ENCODE measurements at places on chromosomes 7 and 10.
A peak's percentile ranks its signal among the peaks of the same experiment; 100 is the strongest.

DNA sequence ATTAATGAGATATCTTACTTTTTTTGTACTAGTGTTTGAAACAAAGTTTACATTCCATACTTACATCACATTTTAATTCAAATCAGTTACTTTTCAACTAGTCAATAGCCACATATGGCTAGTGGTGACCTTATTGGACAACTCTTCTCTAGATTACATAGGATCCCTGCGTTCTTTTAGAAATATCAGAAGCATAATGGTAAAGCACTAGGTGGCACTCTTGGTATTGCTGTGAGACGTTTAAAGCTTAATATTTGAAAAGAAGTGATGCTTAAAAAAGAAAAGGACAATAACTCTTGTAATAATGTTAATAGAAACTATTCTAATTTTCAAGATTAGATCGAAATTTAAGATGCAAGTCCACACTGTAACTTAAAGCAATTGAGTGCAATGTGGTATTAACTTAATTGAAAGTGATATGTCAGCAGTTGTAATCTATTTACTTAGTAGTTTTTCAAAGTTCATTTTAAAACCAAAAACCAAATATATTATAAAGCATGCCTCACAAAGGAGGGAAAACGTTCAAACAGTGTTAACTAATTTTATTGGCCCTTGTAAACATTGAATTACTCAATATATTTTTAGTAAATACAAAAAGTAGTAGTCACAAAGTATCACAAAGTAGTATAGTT lies 339.1 kb downstream of the ATRNL1 start:
- no peak for DNase-seq

- DNase-seq, result peak; percentile 62
Observed at GRCh38 chr7:155206318-155207020, 91.2 kb upstream of the INSIG1 start.

GRCh38 chr10:70478191-70479164 lies at the start of gene PALD1:
Gene PALD1 (plus strand): TSS chr10:70478767. CDS start chr10:70525952, 47,185 bp downstream.
- DNase-seq, result peak; percentile 76

- DNase-seq, result no peak
Observed at GRCh38 chr7:7504910-7505704, 30.6 kb downstream of the COL28A1 start.

GRCh38 chr7:156480671-156481070 lies 159.9 kb upstream of the RNF32 start:
- DNase-seq, result no peak

GRCh38 chr7:107836237-107837144 lies 33.5 kb upstream of the SLC26A3 start:
- DNase-seq, result no peak

DNA sequence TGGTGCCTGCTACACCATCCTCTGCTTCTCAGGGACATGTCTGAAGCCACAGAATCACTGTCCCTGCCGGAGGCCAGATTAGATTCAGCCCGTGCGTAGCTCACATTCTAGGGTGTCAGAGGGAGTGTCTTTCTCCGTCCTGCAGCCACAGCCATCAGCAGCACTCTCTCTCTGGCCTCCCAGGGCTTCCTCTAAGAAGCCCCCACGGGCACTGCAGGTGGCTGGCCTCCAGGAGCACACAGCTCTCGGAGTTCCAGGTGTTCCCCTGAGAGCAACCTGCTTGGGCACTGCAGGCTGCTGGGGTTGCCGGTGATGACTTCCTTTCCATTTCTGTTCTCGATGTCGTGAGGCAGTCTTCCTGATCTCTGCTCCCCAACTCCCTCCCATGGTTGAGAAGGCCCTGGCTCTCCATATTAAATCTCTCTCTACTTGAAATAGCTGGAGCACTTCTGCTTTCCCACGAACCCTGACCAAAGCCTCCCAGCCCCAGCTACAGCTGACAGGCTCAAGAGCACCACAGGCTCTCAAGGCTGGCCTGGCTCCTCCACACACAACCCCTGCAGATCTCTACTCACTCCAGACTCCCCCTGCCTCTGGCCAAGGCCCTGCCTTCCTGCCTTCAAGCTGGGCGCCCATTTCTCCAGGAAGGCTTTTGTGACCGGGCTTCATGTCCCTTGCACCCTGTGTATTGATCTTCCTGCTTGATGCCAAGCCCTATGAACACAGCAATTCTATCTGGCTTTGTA lies 49.0 kb upstream of the TMEM72 start:
- DNase-seq, result no peak

DNA sequence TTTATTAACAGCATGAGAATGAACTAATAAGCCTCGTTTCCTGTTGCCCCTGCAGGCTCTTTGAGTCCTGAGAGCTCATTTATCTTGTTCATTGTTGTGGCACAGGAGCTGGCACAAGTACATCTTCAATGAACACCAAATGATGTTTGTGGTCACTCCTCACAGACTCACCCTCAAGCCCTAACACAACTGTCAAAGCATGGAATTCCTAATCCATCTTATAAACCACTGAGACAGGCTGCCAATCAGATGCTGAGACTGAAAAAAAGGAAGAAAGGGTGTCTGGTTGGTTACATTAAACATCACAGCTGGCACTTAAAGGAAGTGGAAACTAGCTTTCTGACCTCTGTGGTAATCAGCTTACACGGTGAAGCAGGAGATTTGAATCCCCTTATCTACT lies 7.7 kb upstream of the CCDC172 start:
- no peak for DNase-seq

- DNase-seq, result no peak
Observed at GRCh38 chr10:43971306-43971705, 322.6 kb upstream of the ZNF32 start.

- DNase-seq, result no peak
Observed at GRCh38 chr7:5636914-5637313, 144.5 kb downstream of the RNF216 start.

GRCh38 chr7:74412056-74412455 lies 41.6 kb upstream of the GTF2IRD1 start:
- no peak for DNase-seq

DNA sequence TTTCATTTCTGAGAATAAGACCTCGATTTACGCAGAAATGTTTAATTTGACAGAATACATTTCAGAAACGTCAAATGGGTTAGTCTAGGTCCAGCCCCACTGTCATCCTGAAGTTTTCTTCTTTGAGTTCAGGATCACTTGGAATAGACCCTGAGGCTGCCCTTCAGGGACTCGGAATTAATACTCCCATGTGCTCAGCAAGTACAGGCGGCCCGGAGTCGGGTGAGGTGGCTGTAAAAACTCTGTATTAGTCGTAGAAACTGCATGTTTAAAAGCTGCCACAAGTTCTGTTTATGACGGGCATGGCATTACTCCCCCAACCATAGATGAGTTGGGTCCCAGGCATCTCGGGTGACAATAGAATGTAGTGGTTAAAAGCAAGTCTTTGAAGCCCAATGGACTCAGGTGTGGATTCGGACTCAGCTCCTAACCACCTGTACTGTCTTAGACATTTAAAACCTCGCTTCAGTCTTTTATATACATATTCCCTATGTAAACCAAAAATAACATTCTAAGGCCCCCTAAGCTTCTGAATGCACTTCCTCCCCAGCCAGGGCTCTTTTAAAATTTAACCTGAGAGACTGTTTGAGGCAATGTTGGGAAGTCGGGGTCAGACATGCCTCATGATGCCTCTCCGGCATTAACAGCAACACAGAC lies 216.3 kb downstream of the ADARB2 start:
- DNase-seq, result no peak

- DNase-seq, result no peak
Observed at GRCh38 chr10:60896810-60897209, 47.2 kb downstream of the RHOBTB1 start.

- no peak for DNase-seq
Observed at GRCh38 chr10:114683593-114683992, 25.5 kb upstream of the ABLIM1 start.

DNA sequence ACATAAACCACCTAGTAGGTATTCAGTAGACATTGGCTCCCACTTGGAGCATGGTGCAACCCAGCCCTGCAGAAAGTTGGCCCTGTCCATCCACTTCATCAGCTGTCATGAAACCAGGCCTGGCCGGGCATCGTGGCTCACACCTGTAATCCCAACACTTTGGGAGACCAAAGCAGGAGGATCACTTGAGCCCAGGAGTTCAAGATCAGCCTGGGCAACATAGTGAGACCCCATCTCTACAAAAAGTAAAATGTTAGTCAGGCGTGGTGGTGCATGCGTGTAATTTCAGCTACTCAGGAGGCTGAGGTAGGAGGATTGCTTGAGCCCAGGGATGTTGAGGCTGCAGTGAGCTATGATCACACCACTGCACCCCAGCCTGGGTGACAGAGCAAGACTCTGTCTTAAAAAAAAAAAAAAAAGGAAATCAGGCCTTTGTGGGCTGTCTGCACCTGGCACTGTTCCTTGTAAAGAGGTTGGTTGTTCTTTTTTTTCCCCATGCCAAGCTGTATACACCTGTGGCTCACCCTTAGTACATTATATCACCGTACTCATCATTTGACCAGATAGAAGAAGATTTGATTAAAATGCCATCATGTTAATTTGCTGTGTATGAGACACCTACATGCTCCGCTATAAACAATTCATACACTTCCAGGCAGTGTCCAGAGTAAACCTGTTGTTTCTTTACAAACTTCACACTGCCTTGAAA lies 45.4 kb upstream of the GRID1 start:
- no peak for DNase-seq

Data from C1 segment of cervical spinal cord (tissue), 14 donors.